ENCODE measurements at places on chromosomes 5 and 9. TPM values are rescaled to one million over a fixed set of nuclear protein-coding genes. Genes with fewer than 3 reads are reported as not detected.

Gene CARTPT
- not detected for total RNA-seq

- no peak for DNase-seq
Observed at GRCh38 chr5:59473611-59474010, 419.9 kb downstream of the PDE4D start.

DNA sequence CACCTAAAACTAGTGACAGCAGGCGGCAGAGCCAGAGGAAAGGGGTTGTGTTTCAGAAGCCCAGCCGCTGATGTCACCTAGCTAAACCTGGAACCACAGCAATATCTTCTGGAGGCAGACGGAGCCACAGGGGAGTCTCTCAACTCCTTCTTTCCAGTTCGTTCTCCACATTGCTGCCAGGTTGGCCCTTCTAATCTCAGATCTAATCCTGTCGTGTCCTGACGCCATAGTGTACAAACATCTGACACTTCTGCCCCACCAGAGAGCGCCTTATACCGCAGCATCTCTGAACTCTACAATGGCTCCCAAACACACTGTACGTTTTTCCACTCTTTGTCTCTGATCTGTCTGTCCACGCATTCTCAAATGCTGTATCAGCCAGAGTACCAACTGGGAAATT lies 240.0 kb downstream of the SMARCA2 start:
- DNase-seq: no peak

GRCh38 chr5:142245786-142246185 lies 79.0 kb downstream of the SPRY4 start:
- DNase-seq: no peak

DNA sequence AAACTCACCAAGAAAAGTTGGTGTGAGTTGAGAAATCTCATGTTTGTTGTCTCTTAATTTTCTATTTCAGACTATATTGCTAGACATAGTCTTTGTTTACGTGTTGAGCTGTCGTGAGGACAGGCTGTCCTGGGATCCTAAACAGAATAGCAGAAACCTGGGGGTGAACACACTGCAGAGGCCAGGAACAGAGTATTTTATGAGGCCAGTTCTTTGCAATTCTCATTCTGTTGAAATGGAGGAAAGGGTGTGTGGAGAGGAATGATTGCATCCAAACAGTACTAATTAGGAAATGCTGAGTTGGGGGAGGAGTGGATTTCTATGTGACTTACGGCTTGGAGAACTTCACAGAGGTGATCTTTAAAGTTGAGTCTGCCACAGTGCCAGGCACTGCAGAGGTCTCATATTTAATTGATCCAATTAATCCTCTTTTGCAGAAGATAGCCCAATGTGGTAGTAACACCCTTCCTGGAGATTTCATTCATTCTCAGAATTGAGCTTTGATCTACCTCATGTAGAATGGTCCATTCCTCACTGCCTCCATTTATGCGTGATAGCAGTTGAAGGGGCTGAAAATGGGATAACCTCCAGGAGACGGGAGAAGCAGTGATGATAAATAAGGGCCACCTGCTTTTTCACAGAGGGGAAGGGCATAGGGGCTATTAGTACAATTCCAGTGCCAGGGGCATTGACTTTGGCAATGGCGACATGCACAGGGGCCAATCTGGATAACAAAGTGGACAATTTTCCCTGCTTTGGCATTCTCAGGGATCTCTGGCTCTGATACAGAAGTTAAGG lies 84.7 kb upstream of the TNFAIP8 start:
- no peak for DNase-seq
